Neuronal stem cell (in vitro differentiated cells): ENCODE measurements at places on chromosomes 16 and 17.

- DNase-seq: no peak
These were observed 862 bp upstream of the GDE1 start for GRCh38 chr16:19522760-19523159.

GRCh38 chr16:60755907-60756306 is 1280.3 kb downstream of the CDH8 start:
- no peak for DNase-seq

DNA sequence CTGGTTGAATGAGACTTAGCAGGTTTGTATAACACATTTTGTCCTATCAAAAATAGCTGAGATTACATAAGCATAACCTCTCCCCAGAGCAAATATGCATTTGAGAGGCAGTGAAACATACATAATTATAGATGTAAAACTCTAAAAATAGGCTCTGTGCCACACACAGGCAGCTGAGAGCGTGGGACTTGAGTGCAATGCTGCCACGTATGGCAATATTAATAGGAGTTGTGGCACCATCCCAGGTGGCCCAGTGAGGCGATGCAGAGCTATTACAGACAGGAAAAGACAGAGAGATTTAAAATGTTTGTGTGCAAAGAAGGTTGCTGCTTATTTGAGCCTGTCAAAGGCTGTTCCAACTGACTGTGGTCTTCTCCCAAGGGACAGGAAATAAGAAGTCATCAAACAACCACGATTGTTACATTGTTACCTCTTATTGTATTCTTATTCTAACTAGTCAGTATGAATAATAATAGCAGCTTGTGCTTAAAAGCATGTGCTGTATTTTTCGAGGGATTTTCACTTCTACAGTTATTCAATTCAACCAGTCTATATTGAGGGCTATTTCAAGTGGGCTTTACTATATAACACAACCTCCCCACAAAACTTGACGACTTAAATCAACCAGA is 116.5 kb downstream of the SALL1 start:
- no peak for DNase-seq

DNA sequence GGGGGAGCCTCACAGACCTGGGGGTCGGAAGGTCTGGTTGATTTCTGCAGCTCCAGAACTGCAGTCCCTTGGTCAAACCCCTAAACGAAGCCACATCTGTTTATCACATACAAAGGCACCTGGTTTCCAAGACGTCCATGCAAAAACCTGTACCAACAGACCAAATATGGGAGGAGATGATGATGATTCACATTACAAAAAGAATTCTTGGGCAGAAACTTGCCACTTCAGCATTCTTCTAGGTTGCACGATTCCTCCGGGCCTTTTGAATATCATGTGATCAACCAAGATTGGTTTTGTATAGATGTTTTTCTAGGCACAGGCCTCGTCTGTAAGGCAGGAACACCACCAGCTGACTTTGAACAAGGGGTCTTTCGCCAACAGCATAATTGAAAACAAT is 466.3 kb downstream of the SOX9 start:
- no peak for DNase-seq

DNA sequence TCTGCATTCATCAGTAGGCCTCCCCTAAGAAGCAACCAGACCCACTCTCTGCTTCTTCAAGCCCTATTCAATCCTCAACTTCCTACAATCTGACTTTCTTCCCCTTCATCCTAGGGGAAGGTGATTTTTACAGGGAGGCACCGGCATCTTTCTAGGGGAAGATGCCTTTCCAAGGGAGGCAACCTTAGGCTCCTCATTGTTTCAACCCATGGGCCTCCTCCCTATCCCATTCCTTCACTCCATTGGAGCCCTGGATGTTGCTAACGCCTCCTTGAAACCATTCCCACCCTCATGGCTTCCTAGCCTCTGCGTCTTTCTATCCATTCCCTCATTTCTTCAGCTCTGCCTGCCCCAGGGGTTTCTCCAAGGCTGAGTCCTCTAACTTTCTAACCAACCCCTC is 2.7 kb upstream of the CUEDC1 start:
- DNase-seq: no peak

DNA sequence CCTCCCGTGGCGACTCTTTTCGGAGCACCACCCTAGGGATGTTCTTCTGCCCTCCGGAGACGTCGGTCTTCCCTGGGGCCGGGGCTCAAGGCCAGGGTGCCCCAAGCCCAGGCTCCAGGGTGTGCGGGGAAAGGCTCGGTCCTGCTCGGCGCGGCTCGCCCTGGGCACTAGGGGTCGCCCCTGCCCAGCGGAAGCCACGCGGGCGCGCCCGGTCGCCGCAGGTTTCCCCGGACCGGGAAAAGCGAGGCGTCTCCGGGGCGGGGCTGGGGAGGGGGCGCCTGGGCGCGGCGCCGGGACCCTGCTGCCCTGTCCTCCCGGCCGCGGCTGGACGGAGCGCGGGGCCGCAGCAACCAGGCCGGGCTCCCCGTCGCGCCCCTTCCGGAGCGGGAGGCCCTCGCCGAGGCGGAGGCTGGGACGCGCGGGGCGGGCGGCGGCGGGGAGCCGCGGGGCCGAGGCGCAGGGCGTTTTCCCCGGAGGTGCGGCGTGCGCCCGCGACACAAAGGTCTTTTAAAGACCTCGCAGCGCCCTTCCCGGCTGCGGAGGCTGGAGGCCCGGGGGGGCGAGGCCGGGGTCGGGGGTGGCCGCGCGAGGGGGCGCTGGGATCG is 76.4 kb downstream of the MRC2 start:
- peak; percentile 71 for DNase-seq

DNA sequence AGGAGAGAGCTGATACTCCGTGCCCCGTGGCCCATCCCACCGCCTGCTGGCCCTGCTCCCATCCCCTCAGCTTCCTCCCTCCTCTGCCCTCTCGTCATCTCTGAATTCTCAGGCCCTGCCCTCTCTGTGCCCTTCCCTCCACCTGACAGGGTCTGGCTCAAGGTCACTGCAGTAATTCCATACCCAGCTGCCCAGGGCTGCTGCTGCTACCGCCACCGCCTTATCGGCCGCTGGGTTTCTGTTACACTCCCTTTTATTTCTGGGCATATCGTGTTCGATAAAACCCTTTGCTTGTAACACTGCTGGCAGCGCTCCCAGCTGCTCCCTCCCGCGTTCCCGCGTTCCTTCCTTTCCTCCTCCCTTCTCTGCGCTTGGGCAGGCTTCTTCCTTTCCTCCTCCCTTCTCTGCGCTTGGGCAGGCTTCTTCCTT is 1.2 kb downstream of the EPN3 start:
- no peak for DNase-seq
